Stimulated activated CD4-positive, alpha-beta T cell treated with anti-CD3 and anti-CD28 coated beads, TNF-alpha, amount 100 ng/mL, for 1 hour (primary cell): ENCODE measurements at places on chromosomes 2 and 18.

- DNase-seq, result no peak
Observed at GRCh38 chr2:32402091-32402490, 45.3 kb downstream of the BIRC6 start.

DNA sequence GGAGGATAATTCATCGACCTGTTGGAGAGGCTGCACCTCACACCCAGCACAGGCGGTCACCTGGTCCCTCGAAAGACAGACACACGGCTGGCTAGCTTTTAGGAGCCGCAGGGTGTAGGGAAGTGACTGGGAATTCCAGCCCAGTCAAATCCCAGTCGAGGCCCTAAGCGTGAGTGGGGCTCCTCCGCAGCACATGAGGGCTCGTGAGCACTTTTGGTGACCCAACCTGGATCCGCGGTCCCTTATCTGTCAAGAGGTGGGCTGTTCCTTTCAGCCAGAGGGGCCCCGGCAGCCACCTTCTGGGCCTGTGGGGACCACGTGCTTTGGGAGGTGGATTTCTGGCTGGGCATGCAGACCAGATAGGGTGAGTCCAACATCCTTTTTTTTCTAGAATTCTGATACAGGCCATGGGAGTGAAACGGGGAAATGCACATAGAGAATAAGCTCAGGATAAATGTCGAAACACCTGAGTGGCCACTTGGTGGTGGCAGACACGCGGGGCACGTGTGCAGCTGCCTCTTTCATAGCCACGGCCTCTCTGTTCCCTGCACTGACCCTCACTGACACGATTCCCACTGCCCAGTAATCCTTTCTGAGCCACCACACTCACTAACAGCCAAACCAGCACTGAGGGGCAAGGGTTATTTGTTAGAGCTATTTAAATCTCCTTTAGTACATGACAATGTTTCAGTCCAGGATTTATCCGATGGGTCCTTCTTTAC is 148.4 kb upstream of the PXDN start:
- DNase-seq, result no peak

GRCh38 chr2:15316370-15316814 is 244.7 kb downstream of the NBAS start:
- DNase-seq, result no peak

GRCh38 chr2:100733391-100734187 is 86.3 kb upstream of the NPAS2 start:
- no peak for DNase-seq

DNA sequence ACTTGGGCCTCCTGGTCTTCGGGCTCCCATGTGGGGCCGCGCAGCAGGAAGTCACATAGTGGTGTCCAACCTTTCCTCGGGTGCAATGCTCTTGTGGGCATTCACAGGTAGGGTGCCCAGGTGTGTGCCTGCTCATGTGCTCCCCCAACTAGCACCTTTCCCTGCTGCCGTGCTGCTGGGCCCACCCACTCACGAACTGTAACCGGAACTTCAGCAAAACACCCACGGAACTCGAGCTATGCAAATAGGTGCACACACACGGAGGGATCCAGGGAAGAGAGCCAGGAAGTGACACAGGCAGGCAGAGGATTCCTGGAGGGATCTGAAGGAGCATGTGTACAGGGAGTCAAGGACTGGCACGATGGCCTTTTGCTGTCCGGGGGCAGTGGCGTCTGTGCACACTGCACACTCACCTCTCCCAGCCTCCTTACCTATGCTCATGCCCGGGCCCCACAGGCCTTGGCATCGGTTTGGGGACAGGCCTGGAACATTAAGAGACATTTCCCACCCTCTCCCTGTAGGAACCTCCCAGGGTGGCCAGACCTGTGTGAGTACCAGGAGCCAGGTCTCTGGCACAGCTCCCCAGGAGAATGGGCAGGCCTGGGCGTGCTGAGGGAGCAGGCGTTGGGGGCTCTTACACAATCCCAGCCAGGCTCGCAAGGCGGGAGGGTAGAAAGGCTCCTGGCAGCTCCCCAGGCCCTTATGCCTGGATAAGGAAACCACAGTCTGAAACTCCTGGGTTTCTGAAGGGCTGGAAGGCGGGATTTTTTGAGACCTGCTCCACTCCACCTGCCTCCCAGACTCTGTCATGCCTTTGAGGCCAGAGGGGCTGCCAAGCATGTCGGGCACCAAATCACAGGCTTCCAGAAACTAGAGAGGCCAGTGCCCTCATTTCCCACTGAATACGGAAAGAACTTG is 6.6 kb upstream of the PTMA start:
- no peak for DNase-seq

DNA sequence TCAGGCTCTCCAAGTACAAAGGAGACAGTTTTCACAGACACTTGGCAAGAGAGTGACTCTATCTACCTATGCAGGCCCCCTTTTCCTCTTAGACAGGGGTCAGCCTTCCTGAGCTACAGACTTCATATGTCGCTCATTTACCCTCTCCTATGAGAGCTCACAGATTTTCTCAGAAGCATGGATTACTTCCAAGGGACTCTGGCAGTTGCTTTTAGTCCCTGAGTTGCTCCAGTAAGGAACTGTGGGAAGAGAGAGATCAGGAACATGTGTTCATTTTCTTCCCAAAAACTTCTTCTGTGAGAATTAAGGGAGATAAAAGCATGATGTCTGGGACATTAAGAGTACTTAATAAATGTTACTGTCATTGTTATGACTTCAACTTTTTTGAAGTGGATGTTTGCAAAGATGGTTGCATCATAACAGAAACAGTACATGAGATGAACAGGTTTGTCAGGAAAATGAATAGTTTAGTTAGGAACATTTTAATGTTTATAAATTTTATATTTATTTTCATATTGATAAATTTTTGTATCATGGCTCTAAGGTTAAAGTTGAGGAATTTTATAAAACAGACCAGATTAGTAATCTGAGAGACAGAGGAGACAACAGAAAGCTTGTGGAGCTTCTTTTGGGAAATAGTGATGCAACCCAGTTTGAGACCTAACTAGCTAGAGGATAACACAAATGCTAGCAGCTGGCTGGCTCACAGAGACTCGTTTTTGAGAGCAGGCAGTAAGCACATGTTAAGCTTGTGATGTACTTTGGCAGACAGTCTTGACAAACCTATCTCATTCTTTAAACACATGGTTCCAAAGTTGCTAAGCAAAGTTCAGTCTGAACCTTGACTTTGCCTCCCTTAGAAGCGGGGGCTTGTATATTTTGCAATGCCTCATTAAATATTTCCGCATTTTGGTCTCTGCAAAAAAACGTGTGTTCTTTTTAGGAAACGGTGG is 21.7 kb upstream of the UGP2 start:
- no peak for DNase-seq

- no peak for DNase-seq
Observed at GRCh38 chr2:20178249-20178607, 46.7 kb downstream of the SDC1 start.

GRCh38 chr2:188678882-188679281 is 295.3 kb upstream of the COL3A1 start:
- no peak for DNase-seq

DNA sequence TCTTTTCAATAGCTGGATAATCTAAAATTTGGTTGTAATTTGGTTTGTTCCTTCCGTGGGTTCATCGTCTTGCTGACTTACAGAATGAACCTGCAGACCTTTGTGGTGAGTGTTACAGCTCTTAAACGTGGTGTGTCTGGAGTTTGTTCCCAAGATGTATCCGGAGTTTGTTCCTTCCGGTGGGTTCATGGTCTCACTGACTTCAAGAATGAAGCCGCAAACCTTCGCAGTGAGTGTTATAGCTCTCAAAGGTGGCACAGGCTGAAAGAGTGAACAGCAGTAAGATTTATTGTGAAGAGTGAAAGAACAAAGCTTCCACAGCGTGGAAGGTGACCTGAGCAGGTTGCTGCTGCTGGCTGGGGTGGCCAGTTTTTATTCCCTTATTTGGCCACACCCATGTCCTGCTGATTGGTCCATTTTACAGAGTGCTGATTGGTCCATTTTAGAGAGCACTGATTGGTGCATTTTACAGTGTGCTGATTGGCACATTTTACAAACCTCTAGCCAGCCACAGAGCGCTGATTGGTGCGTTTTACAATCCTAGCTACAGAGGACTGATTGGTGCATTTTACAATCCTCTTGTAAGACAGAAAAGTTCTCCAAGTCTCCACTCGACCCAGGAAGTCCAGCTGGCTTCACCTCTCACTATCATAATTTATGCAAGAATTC is 16.6 kb downstream of the RALB start:
- DNase-seq, result no peak

GRCh38 chr2:138421315-138421970 is 80.1 kb upstream of the SPOPL start:
- no peak for DNase-seq

- no peak for DNase-seq
Observed at GRCh38 chr2:101369100-101369499, 18.2 kb downstream of the CREG2 start.

- no peak for DNase-seq
Observed at GRCh38 chr2:226608451-226608850, 191.2 kb downstream of the IRS1 start.

DNA sequence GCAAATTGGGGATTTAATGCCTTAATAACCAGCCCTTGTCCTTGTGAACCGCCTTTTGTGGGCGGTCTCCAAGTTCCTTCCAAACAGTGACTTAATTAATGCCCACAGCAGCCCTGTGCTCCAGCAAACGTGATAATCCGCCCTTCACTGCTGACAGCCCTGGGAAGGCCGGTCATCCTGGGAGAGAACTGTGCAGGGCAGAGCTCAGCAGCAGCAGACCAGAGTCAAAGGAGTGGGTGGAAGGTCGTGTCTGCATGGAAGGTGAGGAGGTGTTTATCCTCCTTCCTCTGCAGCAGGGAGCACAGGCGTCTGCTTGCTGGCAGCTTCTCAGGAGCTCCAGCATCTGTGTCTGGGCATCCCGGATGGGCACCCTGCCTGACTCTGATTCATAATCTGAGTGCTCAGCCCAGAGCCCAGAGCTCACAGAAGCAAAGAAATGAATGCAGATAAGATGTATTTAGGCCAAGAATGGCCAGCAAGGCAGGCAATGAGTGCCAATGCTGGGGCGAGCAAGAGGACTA is 270.0 kb upstream of the PXDN start:
- DNase-seq, result no peak

DNA sequence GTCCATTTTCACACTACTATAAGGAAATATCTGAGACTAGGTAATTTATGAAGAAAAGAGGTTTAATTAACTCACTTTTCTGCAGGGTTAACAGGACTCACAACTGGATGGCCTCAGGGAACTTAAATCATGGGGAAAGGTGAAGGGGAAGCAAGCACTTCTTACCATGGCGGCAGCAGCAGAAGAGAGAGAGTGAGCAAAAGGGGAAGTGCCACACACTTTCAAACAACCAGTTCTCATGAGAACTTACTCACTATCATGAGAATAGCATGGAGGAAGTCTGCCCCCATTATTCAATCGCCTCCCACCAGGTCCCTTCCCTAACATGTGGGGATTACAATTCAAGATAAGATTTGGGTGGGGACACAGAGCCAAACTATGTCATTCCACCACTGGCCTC is 55.1 kb upstream of the NETO1 start:
- no peak for DNase-seq

GRCh38 chr18:67484458-67484857 is 32.1 kb downstream of the DSEL start:
- DNase-seq, result no peak

- DNase-seq, result no peak
Observed at GRCh38 chr2:70964133-70964532, 14.3 kb upstream of the ANKRD53 start.

DNA sequence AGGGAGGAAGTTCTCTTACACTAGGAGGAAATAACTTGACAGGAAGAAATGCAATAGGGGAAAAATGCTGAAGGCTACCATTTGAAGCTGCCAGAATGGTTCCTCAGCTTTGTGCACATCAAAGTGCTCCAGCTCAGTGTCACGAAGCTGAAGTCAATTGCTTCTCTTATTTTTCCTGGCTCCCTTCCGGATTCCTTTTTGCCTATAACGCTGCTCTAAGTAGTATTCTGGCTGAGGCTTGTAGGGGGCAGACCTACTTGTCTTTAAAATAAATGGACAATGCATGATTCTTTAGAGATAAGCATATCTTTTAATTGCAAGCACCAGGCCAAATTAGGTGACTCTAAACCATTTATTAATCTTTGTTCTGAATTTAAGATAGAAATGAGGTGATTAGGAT is 60.3 kb upstream of the SCN1A start:
- no peak for DNase-seq

- DNase-seq, result no peak
Observed at GRCh38 chr2:212505586-212505985, 33.0 kb downstream of the ERBB4 start.
